GM23248 (cell line): ENCODE measurements at places on chromosomes 12 and 14.

DNA sequence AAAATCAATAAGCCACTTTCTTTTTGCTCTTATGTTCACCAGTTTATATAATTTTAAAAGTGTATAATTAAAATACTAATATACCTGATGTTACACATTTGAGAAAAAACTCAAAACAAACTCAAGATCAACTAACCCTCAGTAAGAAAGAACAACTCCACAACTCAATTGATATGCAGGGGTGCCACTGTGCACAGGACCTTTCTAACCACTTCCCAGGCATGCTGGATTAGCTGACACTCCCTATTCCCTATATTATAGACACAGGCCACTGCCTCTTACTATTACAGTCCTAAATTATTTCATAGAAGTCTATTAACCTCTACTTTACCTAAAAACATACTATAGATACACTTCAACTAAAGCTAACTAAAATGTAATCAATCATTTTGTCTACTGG is 191.7 kb upstream of the KRR1 start:
- H3K27me3 ChIP-seq: no peaks in the 10 kb centered on the region
- H3K36me3 ChIP-seq: no peaks in the 10 kb centered on the region
- no peak for DNase-seq
- peaks cover 27% of the 10 kb centered on the region for H3K4me1 ChIP-seq
- H3K27ac ChIP-seq: no peak overlapping the region

GRCh38 chr12:41530441-41530840 is 342.3 kb downstream of the PDZRN4 start:
- peaks cover 7% of the 10 kb centered on the region; the same call in 1 of the 2 replicates for H3K27me3 ChIP-seq
- DNase-seq: no peak
- H3K4me1 ChIP-seq: no peaks in the 10 kb centered on the region
- H3K4me3 ChIP-seq: no peak overlapping the region
- no peaks in the 10 kb centered on the region for H3K36me3 ChIP-seq

DNA sequence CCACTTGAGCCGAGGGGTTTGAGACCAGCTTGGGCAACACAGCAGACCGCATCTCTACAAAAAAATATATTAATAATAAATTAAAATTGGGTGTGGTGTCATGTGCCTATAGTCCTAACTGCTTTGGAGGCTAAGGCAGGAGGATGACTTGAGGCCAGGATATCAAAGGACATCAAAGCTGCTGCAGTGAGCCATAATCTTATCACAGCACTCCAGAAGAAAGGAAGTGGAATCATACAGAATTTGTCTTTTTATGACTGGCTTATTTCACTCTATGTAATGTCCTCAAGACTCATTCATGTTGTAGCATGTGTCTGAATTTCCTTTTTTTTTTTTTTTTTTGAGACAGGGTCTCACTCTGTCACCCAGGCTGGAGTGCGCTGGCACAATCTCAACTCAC is 43.9 kb upstream of the NUDT4 start:
- no peaks in the 10 kb centered on the region for H3K27me3 ChIP-seq
- no peaks in the 10 kb centered on the region for H3K36me3 ChIP-seq
- no peak overlapping the region for H3K4me3 ChIP-seq
- H3K4me1 ChIP-seq: 0 out of 2 replicates have a peak, but pooled peaks cover 4% of the 10 kb centered on the region
- DNase-seq: no peak
- H3K27ac ChIP-seq: no peak overlapping the region

- H3K4me3 ChIP-seq: no peak overlapping the region
- H3K27me3 ChIP-seq: no peaks in the 10 kb centered on the region
- peaks cover 2% of the 10 kb centered on the region; the same call in 1 of the 2 replicates for H3K4me1 ChIP-seq
- no peaks in the 10 kb centered on the region for H3K36me3 ChIP-seq
- peak; percentile 52 for DNase-seq
Observed at GRCh38 chr12:83700838-83701237, 1014.1 kb downstream of the TMTC2 start.

GRCh38 chr12:104458694-104459367 is 2.1 kb downstream of the CHST11 start:
- peaks cover 35% of the 10 kb centered on the region for H3K4me1 ChIP-seq
- peak overlapping the region; percentile 23 for H3K27ac ChIP-seq
- peak overlapping the region; percentile 98 for H3K4me3 ChIP-seq
- H3K27me3 ChIP-seq: no peaks in the 10 kb centered on the region
- peak; percentile 59 for DNase-seq

- peaks cover 32% of the 10 kb centered on the region for H3K4me1 ChIP-seq
- H3K27me3 ChIP-seq: no peaks in the 10 kb centered on the region
- DNase-seq: no peak
- no peaks in the 10 kb centered on the region for H3K36me3 ChIP-seq
- no peak overlapping the region for H3K4me3 ChIP-seq
- no peak overlapping the region for H3K27ac ChIP-seq
Observed at GRCh38 chr12:25859976-25860375, 98.5 kb upstream of the RASSF8 start.

- no peak for DNase-seq
- H3K4me1 ChIP-seq: no peaks in the 10 kb centered on the region
- no peaks in the 10 kb centered on the region for H3K36me3 ChIP-seq
- H3K27me3 ChIP-seq: no peaks in the 10 kb centered on the region; the same call in none of the 2 replicates
- H3K27ac ChIP-seq: no peak overlapping the region
Observed at GRCh38 chr14:101237252-101237616, 324.1 kb upstream of the DIO3 start.

GRCh38 chr14:96307434-96307833 is 51.4 kb downstream of the BDKRB1 start:
- no peaks in the 10 kb centered on the region for H3K4me1 ChIP-seq
- no peak for DNase-seq
- H3K36me3 ChIP-seq: peaks cover 45% of the 10 kb centered on the region
- no peaks in the 10 kb centered on the region for H3K27me3 ChIP-seq

GRCh38 chr12:115932066-115932465 is 345.4 kb downstream of the MED13L start:
- no peak for DNase-seq
- no peak overlapping the region for H3K27ac ChIP-seq
- H3K4me1 ChIP-seq: no peaks in the 10 kb centered on the region
- no peak overlapping the region for H3K4me3 ChIP-seq
- no peaks in the 10 kb centered on the region for H3K27me3 ChIP-seq

DNA sequence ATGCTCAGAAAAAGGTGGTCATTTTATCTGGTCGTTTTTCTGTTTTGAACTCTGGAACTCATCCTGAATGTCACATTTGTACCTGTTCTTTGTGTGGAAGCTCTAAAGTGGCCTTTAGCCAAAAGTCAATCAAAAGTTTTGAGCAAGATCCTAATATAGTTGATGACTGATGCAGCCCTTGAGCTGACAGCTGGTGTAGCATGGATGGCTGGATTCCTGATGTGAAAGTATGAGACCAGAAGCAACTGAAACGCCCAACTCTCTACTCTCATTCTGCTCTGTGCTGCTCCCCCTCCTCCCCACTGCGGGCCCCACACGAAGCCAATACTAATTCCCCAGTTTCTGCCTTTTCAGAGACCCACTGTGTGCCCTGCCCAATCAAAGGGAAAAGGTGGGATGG is 10.3 kb upstream of the MYH7 start:
- H3K27ac ChIP-seq: no peak overlapping the region
- peaks cover 15% of the 10 kb centered on the region; the same call in 1 of the 2 replicates for H3K27me3 ChIP-seq
- no peak overlapping the region for H3K4me3 ChIP-seq
- no peaks in the 10 kb centered on the region for H3K36me3 ChIP-seq
- DNase-seq: no peak

DNA sequence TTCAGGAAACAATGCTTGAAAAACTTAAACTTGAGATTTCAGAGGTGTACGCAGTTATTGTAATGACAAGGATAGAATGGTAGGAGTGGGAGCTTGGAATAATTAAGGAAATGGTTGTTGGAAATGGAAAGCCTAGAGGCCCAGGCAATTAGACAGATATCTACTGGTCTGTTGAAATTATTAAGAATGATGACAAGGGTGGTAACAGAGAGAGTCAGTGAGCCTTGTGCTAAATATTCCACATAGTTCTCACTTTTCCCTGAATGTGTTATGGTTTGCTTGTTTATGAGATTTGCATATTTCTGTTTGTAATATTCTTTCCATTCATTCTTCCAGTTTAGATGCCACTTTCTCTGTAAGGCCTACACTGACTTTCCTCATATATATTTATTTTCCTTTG is 66.0 kb upstream of the ATP2B1 start:
- no peaks in the 10 kb centered on the region for H3K27me3 ChIP-seq
- peaks cover 14% of the 10 kb centered on the region for H3K4me1 ChIP-seq
- no peak overlapping the region for H3K4me3 ChIP-seq
- H3K27ac ChIP-seq: no peak overlapping the region

DNA sequence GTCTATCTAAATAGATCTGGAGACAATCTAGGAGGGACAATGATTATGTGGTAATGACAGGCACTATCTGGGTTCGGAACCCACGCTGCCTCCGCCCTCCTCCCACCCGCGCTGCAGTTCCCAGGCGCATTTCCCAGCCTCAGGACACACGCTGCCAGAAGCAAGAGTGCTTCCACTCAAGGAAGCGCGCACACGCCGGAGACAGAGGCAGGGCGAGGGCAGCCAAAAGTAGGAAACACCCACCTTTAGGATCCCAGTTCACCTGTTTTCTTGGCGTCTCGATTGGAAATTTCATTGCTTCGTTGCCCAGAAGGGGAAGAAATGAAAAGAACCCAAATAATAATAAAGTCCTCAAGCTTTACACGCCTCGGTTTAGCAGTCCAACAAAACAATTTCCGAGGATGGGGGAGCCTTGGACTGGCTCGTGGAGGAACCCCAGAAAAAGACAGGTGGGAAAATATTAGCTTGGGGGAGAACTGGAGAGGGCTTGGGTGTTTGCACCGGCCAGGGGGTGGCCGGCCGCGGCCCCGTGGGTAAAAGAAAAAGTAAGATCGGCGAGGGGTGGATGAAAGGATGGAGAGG is 474 bp downstream of the KCNK10 start:
- H3K4me3 ChIP-seq: peak overlapping the region; percentile 39; the same call in 1 of the 2 replicates
- DNase-seq: no peak
- peaks cover 76% of the 10 kb centered on the region for H3K27me3 ChIP-seq
- no peaks in the 10 kb centered on the region for H3K36me3 ChIP-seq
- H3K27ac ChIP-seq: no peak overlapping the region
- H3K4me1 ChIP-seq: no peaks in the 10 kb centered on the region

DNA sequence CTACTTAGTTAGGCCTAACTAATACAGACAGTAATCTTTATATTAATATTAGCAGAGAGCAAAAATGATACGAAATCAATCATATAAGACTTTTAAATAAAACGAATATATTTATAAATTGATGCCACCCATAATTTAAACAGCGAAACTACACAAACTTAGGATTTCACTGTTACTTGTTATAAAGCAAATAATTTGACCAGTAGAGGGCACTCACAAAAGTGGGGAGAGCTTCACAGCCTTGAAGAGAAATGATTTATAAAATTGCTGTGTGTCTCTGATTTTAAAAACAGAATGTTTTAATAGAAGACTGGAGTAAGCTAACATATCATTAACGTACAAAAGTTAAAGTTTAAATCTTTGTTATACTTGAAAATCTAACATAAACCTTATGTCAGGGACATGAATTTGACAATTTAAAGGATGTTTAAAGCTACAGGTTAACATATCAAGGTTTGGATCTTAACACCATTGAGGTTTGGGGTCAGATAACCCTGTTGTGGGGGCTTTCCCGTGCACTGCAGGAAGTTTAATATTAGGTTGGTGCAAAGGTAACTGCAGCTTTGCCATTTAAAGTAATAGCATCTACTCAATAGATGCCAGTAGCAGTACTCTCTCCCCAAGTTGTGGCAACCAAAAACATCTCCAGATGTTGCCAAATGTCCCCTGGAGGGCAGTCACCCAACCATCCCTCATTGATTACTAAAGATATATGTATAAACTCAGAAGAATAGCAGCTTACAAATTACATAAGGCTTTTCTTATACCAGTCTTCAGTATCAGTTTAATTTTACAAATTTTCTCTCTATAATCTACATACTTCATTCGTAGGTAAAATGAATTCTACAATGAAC is 9.3 kb downstream of the KRAS start:
- H3K4me1 ChIP-seq: peaks cover 26% of the 10 kb centered on the region
- H3K36me3 ChIP-seq: peaks cover 19% of the 10 kb centered on the region; the same call in 1 of the 2 replicates
- H3K27me3 ChIP-seq: no peaks in the 10 kb centered on the region

- no peak overlapping the region for H3K4me3 ChIP-seq
- H3K4me1 ChIP-seq: no peaks in the 10 kb centered on the region
- H3K27me3 ChIP-seq: no peaks in the 10 kb centered on the region
- H3K36me3 ChIP-seq: no peaks in the 10 kb centered on the region
- no peak for DNase-seq
Observed at GRCh38 chr12:13905794-13906193, 75.6 kb downstream of the GRIN2B start.

DNA sequence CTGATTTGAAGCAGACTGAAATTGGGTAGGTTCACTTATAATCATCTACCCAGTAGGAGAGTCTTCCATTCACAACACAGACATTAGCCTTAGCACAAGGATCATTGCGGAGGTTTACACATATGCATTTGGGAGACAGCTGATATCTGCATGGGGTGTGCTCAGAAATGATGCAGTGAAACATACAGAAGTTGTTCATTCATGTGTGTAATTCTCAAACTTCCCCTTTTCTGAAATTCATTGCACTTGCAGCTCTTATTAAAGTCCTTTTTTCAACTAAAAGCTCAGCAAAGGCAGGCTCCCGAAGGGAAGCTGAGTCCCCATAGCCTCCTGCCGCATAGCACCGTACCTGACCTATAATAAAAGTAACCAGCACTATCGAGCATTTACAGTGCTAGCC is 218.3 kb upstream of the CRY1 start:
- no peaks in the 10 kb centered on the region for H3K36me3 ChIP-seq
- H3K4me1 ChIP-seq: no peaks in the 10 kb centered on the region
- H3K27ac ChIP-seq: no peak overlapping the region
- H3K27me3 ChIP-seq: peaks cover 40% of the 10 kb centered on the region
- no peak for DNase-seq
- no peak overlapping the region for H3K4me3 ChIP-seq

DNA sequence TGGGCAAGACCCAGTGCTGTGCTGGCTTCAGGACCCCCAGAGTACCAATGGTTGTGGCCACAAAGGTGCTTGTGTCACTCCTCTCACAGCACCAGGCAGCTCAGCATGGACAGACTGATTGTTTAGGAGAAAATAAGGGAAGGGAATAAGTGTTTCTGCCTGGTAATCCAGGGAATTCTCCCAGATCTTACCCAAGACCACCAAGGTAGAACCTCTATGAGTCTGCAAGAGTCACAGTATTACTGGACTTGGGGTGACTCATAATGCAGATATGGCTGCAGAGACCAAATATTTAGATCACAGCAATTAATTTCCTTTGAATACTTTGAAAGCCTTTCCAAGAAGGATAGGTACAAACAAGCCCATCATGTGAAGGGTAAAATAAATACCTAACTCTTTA is 1178.3 kb upstream of the FLRT2 start:
- no peak overlapping the region for H3K4me3 ChIP-seq
- H3K4me1 ChIP-seq: no peaks in the 10 kb centered on the region
- H3K27ac ChIP-seq: no peak overlapping the region
- DNase-seq: no peak
- no peaks in the 10 kb centered on the region for H3K27me3 ChIP-seq
- no peaks in the 10 kb centered on the region for H3K36me3 ChIP-seq

DNA sequence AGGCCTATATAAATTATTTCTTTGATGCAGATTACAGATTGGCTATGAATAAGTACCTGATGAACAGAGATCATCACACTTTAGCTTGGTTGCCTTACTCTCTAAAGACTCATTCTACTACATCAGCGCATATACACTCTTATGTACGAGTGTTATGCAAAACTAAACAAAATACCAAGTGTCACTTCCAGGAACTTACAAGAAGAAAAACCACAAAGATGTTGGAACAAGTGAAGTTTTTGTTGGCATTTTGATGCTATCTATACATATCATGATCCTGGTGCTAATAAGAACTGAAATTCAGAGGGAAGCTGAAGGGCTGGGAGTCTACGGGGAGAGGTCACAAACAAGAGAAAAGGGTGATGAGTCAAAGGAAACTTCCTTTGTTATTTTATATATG is 47.9 kb upstream of the CERS5 start:
- H3K4me3 ChIP-seq: peak overlapping the region; percentile 49
- H3K36me3 ChIP-seq: peaks cover 52% of the 10 kb centered on the region
- H3K27me3 ChIP-seq: no peaks in the 10 kb centered on the region
- H3K27ac ChIP-seq: no peak overlapping the region
- peaks cover 68% of the 10 kb centered on the region for H3K4me1 ChIP-seq
